T-cell (primary cell): ENCODE measurements at places on chromosomes 13 and 19.

DNA sequence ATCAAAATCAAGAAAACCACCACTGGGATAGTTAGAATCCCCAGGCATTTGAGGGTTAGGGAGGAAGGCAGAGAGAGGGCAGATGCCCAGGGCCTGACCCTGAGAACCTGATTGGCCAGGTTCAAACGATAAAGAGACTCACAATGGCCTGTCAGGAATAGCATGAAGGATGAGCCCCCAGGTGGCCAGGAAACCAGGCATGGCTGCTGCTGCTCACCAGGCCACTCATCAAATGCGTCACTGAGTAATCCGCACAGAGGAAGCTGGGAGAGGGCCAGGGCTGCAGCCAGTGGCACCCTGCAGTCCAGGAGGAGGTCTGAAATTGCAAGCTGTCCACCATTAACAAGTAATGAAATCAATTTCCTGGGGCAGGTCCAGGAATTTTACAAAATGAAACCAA lies 111.3 kb downstream of the KATNAL1 start:
- H3K27me3 ChIP-seq: no peaks in the 10 kb centered on the region
- no peak overlapping the region for H3K27ac ChIP-seq
- no peaks in the 10 kb centered on the region for H3K36me3 ChIP-seq
- DNase-seq: no peak
- no peaks in the 10 kb centered on the region for H3K4me1 ChIP-seq
- no peak overlapping the region for H3K4me3 ChIP-seq

DNA sequence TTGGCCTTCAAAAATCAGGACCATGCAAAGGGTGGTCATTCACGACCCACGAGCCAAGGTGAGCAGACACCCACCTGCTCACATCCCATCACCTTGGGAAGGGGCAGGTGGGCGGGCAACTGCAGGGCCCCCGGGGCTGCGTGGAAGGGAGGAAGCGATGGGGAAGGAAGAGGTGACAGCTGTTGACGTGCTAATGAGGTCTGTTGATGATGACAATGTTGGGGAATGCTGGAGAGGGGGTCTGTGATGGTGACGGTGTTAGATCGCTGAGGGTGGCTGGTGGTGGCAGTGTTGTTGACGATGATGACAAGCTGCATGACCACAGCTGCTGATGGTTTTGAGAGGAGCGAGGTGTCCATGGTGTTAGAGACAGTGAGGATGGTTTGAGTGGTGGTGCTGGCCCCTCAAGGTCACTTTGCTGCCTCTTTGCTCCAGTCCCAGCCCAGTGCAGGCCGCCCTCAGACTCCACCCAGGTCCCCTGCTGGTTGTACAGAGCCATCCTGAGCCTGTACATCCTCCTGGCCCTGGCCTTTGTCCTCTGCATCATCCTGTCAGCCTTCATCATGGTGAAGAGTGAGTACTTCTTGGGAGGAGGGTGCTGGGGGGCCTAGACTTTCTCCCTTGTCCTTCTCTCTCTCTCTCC lies 900 bp downstream of the MCEMP1 start:
- H3K4me3 ChIP-seq: no peak overlapping the region
- peaks cover 5% of the 10 kb centered on the region for H3K36me3 ChIP-seq
- H3K4me1 ChIP-seq: peaks cover 49% of the 10 kb centered on the region
- no peak overlapping the region for H3K27ac ChIP-seq
- DNase-seq: no peak
- H3K27me3 ChIP-seq: peaks cover 41% of the 10 kb centered on the region

GRCh38 chr13:109157275-109157674 lies 527.9 kb downstream of the MYO16 start:
- H3K4me1 ChIP-seq: no peaks in the 10 kb centered on the region
- H3K4me3 ChIP-seq: no peak overlapping the region
- H3K36me3 ChIP-seq: no peaks in the 10 kb centered on the region
- DNase-seq: no peak
- no peak overlapping the region for H3K27ac ChIP-seq

GRCh38 chr13:111265006-111265700 lies 55.3 kb upstream of the TEX29 start:
- H3K4me1 ChIP-seq: no peaks in the 10 kb centered on the region
- no peak for DNase-seq
- H3K36me3 ChIP-seq: peaks cover 42% of the 10 kb centered on the region
- no peaks in the 10 kb centered on the region for H3K27me3 ChIP-seq

DNA sequence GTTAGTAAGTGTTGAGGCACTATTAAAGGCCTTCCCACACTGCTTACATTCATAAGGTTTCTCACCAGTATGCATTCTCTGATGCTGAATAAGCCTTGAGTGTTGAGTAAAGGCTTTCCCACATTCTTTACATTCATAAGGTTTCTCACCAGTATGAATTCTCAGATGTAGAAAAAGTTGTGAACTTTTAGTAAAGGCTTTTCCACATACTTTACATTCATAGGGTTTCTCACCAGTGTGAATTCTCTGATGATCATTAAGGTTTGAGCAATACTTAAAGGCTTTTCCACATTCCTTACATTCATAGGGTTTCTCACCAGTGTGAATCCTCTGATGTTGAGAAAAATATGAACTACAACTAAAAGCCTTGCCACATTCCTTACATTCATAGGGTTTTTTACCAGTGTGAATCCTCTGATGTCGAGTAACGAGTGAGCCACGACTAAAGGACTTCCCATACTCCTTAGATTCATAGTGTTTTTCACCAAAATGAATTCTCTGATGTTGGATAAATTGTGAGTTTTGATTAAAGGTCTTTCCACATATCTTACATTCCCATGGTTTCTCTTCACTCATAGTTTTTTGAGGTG lies 24.2 kb downstream of the ZNF829 start:
- no peaks in the 10 kb centered on the region for H3K27me3 ChIP-seq
- DNase-seq: no peak
- no peak overlapping the region for H3K4me3 ChIP-seq

GRCh38 chr19:50719566-50719965 lies at the start of gene SHANK1:
SHANK1 (minus strand) TSS chr19:50719802; CDS start chr19:50716919, 2,883 bp downstream.
- H3K36me3 ChIP-seq: no peaks in the 10 kb centered on the region
- no peak within 1 kb of the TSS for H3K4me3 ChIP-seq
- no peak within 1 kb of the TSS for H3K27ac ChIP-seq
- H3K27me3 ChIP-seq: peaks cover 4% of the 10 kb centered on the region
- no peaks in the 10 kb centered on the region for H3K4me1 ChIP-seq
- no peak for DNase-seq

GRCh38 chr13:71576571-71576970 lies 290.4 kb downstream of the DACH1 start:
- no peaks in the 10 kb centered on the region for H3K36me3 ChIP-seq
- no peaks in the 10 kb centered on the region for H3K4me1 ChIP-seq
- no peak overlapping the region for H3K4me3 ChIP-seq
- H3K27me3 ChIP-seq: no peaks in the 10 kb centered on the region

- H3K4me3 ChIP-seq: peak within 1 kb of the TSS; percentile 86
- DNase-seq: peak; percentile 82
- peaks cover 30% of the 10 kb centered on the region for H3K27me3 ChIP-seq
- H3K4me1 ChIP-seq: peaks cover 19% of the 10 kb centered on the region
Observed at GRCh38 chr19:7680606-7681339, at the start of gene TRAPPC5. TRAPPC5 (plus strand) TSS chr19:7680833; CDS start chr19:7682254, 1,421 bp downstream.

DNA sequence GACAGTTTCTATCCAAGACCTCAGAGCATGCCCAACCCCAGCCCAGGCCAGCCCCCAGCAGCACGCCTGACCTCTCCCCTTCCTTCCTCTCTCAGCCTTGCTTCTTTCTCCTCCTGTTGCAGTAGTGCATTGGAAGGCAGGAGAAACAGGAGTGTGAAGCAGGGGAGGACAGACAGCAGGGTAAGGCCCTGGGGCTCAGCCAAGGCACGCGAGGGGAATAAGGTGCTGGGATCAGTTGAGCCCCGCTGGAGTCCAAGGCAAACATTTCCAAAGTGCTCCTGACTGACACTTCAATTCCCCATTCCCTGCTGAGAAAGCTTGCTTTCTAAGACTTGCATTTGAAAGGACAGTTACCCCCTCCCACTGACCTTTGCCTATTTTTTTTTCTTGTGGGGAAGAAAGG lies 73.1 kb upstream of the OLFM4 start:
- H3K36me3 ChIP-seq: no peaks in the 10 kb centered on the region
- no peak overlapping the region for H3K27ac ChIP-seq
- no peaks in the 10 kb centered on the region for H3K27me3 ChIP-seq
- H3K4me3 ChIP-seq: no peak overlapping the region

GRCh38 chr13:29954082-29955028 lies 103.9 kb upstream of the UBL3 start:
- no peaks in the 10 kb centered on the region for H3K27me3 ChIP-seq
- peak; percentile 40 for DNase-seq
- H3K27ac ChIP-seq: peak overlapping the region; percentile 69
- peaks cover 34% of the 10 kb centered on the region for H3K4me1 ChIP-seq

DNA sequence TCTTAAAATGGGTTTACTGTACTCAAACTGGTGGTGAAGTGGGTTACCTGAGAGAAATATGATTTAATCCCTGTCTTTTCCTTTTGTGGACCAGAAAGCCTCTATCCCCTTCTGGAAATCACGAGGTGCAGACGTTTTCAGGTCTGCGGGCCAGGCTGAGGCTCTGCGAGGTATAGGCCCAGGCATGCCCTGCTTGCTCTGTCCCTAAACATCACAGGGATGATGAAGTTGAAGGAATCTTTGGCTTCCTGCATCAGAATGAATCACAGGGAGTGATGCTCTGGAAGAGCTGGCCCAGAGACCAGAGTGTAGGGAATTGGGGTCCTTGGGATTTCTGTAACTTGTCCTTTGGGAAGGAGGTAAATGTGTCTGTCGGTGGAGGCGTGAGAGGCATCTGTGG lies 18.4 kb upstream of the CHST8 start:
- no peak overlapping the region for H3K27ac ChIP-seq
- no peak overlapping the region for H3K4me3 ChIP-seq
- peaks cover 12% of the 10 kb centered on the region for H3K27me3 ChIP-seq
- no peak for DNase-seq

- peak overlapping the region; percentile 93 for H3K27ac ChIP-seq
- DNase-seq: peak; percentile 56
Observed at GRCh38 chr13:99322297-99323103, 15.3 kb upstream of the GPR183 start.

DNA sequence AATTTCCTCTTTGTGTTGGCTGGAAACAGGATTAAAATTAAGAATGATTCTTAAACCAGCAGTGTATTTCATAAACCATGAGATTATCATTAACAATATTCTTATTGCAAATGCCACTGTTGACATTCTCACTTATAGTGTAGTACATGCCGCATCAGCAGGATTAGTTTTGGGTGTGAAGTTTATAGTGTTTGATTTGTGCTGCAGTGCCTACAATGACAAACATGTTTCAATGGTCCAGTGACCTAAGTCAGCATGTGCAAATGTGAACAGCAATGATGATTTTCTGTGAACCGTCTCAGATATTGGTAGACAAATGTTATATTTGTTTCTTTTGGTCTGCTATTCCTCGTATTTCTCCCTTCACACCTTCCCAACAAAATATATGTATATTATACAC lies 49.8 kb upstream of the TDRD3 start:
- H3K4me3 ChIP-seq: no peak overlapping the region
- no peak overlapping the region for H3K27ac ChIP-seq
- no peaks in the 10 kb centered on the region for H3K4me1 ChIP-seq
- DNase-seq: no peak
- peaks cover 9% of the 10 kb centered on the region for H3K27me3 ChIP-seq
- no peaks in the 10 kb centered on the region for H3K36me3 ChIP-seq

DNA sequence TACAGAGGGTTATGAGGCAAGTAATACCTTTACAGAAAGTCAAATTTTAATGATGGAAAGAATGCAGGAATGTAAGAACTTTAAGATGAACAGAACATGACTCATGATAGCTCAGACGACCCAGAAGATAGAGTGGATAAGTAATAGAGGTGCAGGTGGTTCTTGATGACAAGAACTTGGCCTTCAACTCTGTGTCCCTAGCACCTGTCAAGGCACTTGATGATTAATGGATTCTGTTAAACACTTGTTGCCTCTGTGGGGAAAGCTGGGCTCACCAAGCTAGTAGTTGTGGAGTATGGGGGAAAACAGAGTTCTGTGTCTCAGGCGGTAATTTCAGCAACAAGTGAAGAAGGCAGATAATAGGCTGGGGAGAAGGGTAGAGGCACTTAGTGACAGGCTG lies 306.2 kb downstream of the ATP8A2 start:
- H3K36me3 ChIP-seq: no peaks in the 10 kb centered on the region
- no peaks in the 10 kb centered on the region for H3K27me3 ChIP-seq
- H3K4me1 ChIP-seq: no peaks in the 10 kb centered on the region
- DNase-seq: no peak
- no peak overlapping the region for H3K27ac ChIP-seq
